Stimulated activated CD4-positive, alpha-beta T cell treated with anti-CD3 and anti-CD28 coated beads, Interleukin-15, amount 100 ng/mL, for 1 hour (primary cell): ENCODE measurements at places on chromosomes 2 and 18.

- DNase-seq, result no peak
Measured at GRCh38 chr18:61883547-61883946, 9.3 kb downstream of the RNF152 start.

- DNase-seq, result no peak
Measured at GRCh38 chr2:10223471-10223870, 79.2 kb upstream of the HPCAL1 start.

- no peak for DNase-seq
Measured at GRCh38 chr2:151984424-151985083, 114.3 kb downstream of the CACNB4 start.

GRCh38 chr2:238506371-238507068 lies 79.8 kb downstream of the ASB1 start:
- DNase-seq, result no peak

- no peak for DNase-seq
Measured at GRCh38 chr2:198916548-198917080, 541.1 kb downstream of the SATB2 start.

DNA sequence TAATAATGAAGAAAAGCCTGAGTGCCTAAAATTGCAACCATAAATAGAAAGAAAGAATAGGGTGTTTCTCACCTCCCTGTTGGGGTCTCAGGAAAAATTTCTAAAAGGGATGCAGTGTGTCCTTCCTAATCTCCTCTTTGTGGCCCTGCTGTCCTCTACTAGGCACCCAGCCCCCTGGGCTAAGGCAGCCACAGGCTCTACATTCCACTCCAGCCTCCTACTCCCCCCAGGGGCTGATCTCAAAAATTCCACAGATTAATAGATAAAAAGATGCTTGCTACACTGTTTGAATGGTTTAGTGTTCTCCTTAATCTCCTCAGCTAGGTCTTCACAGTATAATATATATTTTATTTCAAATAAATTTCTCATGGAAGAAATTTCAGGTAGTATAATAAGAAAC lies 17.6 kb downstream of the SATB2 start:
- no peak for DNase-seq
